ENCODE measurements at places on chromosomes 7 and 10.

GRCh38 chr7:15490291-15490690, 71.5 kb downstream of the AGMO start:
- DNase-seq, result no peak

GRCh38 chr10:99329554-99330346, 594 bp downstream of the CNNM1 start:
- DNase-seq, result no peak

- DNase-seq, result no peak
Measured at GRCh38 chr7:129828989-129829736, 123.6 kb downstream of the UBE2H start.

GRCh38 chr10:122082616-122083477, 93.9 kb downstream of the TACC2 start:
- no peak for DNase-seq

DNA sequence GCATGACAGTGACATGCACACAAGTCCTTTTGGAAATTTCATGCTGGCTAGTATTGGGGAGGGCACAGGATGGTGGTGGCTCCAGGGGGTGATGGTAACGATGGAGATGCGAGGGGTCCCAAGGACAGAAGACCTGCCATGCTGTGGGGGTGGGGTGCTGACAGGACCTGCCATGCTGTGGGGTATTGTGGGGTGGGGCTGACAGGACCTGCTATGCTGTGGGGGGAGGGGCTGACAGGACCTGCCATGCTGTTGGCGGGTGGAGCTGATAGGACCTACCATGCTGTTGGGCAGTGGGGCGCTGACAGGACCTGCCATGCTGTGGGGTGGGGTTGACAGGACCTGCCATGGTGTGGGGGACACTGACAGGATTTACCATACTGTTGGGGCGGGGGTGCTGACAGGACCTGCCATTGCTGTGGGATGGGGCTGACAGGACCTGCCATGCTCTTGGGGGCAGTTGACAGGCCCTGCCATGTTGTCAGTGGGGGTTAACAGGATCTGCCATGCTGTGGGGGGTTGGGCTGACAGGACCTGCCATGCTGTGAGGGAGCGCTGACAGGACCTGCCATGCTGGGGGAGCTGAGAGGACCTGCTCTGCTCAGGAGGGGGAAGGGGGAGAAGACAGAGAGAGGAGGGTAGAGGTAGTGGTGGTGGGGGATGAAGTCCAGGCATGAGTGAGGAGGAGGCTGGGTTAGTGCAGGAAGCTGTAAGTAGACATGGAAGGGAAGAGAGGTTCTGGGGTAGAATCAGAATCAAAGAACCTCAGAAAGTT, 36.2 kb upstream of the RET start:
- peak; percentile 81 for DNase-seq

- no peak for DNase-seq
Measured at GRCh38 chr10:7491949-7492659, 81.3 kb upstream of the SFMBT2 start.

- no peak for DNase-seq
Measured at GRCh38 chr7:37285706-37286453, 162.8 kb downstream of the ELMO1 start.
